ENCODE measurements at places on chromosomes 1 and 21.

DNA sequence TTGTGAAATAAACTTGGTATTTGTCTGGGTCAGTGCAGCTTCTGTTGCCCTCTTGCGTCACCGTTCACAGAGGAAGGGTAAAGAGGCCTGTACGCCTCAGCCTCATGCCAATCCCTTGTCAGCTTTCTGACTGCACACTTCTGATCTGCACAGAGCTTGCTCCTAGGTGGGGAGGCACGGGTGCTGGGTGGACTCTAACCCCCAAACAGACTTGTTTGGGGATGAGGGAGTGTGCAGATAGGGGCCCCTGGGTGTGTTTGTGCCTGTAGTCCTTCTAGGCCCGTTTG is 803 bp upstream of the B4GALT2 start:
- no peak for DNase-seq

GRCh38 chr1:110056285-110056683 is 14.2 kb downstream of the ALX3 start:
- DNase-seq: no peak

GRCh38 chr1:52032785-52033131 is 852 bp downstream of the KTI12 start:
- peak; percentile 4 for DNase-seq

DNA sequence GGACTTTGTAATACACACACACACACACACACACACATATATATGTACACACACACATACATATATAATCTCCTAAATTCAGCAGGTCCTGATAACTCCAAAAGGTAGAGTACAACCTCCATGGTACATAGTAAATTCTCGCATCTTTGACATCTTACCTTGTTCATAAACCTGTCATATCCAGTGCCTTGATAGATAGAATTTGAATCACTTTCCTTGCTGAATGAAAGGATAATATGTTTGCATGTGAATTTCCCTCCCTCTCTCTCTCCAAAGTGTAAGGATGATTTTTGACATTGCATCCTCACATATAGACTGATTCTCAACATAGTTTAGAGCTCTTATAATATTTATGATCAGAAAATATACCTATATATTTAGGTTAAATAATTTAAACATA is 567.1 kb upstream of the ADGRL2 start:
- no peak for DNase-seq

- DNase-seq: no peak
Measured at GRCh38 chr1:205492201-205492667, 12.2 kb upstream of the CDK18 start.

GRCh38 chr1:152870831-152871730 is 7.0 kb upstream of the SMCP start:
- DNase-seq: no peak

DNA sequence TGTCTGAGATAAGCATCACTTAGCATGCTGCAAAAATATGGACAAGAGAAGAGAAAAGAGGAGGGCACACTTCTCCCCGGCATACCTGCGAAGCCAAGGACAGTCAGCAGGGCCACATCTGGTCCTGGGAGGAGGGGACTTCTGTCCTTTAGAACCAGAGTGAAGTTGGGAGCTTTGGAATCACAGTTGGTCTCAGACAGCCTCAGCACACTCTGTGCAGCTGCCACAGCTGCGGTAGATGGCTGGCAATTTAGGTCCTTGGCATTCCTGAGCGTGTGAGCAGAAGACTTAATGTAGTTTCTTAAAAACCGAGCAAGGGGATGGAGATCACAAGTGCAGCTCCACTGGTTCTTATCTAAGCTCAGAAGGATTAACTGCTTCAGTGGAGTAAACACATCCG is 32.3 kb downstream of the LRRC53 start:
- DNase-seq: no peak

- no peak for DNase-seq
Measured at GRCh38 chr1:92495392-92496063, 8.8 kb upstream of the GFI1 start.

GRCh38 chr1:182292193-182292741 is 99.3 kb downstream of the GLUL start:
- no peak for DNase-seq

- DNase-seq: no peak
Measured at GRCh38 chr1:156418416-156419070, 49.5 kb downstream of the RHBG start.

DNA sequence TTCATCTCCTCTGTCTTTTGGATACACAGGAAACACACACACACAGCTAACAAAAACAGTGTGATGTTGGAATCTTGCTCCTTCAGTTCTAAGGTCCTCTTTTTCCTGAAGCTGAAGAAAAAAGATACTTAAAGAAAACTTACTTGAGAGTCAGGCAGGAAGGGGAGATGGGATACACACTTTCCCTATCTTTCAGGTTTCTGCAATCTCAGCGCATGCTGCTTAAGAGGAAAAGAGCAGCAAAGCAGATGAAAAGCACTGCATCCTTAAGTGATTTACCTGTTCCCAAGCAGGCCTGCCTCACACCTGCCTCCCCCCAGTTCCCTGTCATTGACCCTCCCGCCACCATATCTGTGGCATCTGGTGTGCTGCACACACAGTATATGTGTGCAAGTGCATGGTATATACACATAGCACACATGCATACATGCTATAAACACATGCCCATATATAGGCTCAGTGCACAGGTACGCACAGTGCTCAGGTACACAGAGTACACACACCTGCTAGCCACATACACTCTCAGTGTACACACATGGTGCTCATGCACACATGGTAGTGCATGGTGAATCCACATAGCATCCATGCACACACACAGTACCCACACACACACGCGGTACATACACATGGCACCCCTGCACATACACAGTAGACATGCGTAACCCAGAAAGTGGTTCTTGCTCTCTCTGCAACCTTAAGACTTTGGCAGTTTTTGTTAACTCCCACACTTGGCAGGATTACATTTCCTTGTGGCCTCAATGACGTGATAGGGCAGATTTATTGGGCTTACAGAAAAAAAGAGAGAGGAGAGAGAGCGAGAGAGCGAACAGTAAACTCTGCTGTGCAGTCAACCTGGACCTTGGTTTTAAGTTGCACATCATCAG is 166.9 kb downstream of the TOMM20 start:
- no peak for DNase-seq

- no peak for DNase-seq
Measured at GRCh38 chr1:227756172-227756959, 21.1 kb downstream of the SNAP47 start.

DNA sequence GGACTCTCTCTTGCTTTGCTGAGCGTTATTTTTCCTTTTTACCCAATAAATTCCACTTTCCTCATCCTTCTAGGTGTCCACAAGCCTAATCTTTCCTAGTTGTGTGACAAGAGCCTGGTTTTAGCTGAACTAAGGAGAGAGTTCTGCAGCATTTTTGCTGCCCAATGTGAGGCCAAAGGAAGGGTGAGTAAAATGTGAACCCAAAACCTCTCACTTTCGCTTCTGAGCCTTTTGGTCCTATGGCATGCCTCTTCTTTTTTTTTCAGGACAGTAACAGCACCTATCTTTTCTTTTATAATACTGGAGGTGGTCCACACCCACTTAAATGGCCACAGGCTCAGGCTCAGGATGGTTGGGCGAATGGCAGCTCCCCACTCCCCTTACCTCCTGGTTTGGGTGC is 111.1 kb downstream of the COP1 start:
- no peak for DNase-seq

DNA sequence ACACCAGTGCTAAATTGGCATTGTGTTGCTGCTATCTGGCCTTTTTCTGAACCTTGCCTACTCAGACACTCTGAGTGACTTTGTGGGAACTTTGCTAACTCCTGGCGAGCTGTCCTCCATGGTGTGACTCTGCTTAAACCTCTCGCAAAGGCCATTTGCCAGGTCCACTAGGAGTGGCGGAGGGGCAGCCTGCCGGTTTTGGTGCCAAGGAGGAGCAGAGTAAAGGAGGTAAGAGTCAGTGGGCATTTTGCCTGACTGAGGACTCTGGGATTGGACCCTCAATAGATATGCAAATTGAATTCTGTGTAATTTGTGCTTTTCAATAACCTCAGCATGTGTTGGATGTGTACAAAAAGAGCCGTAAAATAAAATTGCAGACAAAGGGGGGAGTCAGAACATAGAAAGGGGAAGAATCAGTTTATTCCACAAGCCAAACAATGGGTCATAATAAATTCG is 386.6 kb upstream of the NFIA start:
- DNase-seq: peak; percentile 2

GRCh38 chr1:17569200-17570139 is 30.0 kb downstream of the ARHGEF10L start:
- DNase-seq: peak; percentile 85

DNA sequence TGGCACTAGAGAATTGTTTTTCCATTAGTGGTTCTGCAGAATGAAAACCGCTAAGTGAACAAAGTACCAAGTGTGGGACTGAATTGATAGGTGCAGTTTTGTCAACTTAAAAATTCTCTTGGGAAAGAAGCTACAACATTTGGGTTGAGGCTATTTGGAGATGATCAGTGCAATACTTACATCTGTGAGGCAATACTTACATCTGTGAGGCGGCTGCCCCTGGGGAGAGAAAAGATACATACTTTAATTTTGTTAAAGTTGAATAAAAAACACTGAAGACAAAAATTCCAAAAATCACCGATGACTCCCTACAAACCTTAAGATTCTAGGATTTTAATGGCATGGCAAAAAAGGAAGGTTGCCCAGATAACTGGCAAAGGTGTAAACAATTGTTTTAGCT is 1.7 kb downstream of the CFAP410 start:
- DNase-seq: no peak

GRCh38 chr1:224168859-224169380 is 14.1 kb upstream of the DEGS1 start:
- no peak for DNase-seq

DNA sequence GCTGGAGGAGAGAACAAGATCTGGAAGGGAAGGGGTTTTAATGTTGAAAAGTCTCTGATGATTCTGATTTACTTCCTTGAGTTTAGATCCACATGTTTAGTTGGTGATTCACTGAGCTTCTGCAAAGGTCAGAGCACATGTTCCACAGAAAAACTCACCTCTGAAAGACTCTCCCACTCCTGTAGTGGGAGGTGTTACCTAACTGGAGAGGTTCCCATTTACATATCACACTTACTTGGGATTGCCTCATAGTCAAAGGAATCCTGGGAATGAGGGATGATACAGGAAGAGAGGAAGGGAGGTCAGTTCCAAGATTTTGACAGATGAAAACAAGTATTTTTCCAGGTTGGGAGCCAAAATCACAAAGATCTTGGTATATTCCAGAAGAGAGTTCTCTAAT is 2.7 kb upstream of the NTNG1 start:
- no peak for DNase-seq

GRCh38 chr21:34252751-34253150 is 111.1 kb upstream of the KCNE2 start:
- DNase-seq: no peak

- DNase-seq: no peak
Measured at GRCh38 chr1:177301425-177302124, 130.8 kb downstream of the BRINP2 start.

GRCh38 chr1:193036337-193037047 is 22.7 kb downstream of the UCHL5 start:
- no peak for DNase-seq

DNA sequence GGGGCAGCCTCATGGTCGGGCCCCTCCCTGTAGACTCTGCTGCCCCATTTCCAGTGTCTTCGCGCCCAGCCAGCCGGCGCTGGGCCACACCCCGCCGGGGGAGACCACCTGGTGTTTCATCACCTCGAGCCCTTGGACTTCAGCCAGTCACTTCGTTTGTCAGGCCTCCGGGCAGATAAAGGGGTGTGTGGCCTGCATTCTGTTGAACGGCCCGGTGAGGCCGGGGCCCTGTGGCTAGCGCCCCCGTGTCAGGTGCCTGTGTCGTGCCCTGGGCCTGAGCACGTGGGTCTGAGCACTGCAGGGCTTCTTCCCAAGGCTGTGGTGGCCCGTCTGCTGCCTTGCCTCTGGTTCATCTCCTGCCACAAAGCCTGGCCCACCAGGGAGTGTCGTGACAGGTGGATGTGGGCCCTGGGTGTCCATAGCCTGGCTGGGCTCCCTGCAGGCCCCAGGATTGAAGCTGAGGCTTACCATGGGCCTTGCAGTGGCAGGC is 65.2 kb upstream of the DIP2A start:
- no peak for DNase-seq

DNA sequence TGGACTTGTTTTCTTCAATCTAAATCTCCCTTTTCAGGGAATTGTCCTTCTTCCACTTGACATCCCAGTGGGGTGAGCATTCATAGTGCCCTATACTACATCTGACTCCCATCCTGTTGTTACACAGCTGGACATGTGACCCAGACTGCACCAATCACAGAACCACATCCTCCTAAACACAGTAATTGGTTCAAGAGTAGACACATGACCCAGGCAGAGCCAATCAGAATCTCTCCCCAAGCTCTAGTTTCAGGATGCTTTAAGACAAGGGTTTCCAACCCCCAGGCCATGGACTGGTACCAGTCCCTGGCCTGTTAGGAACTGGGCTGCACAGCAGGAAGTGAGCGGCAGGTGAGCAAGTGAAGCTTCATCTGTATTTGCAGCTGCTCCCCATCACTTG is 5.6 kb upstream of the DDOST start:
- no peak for DNase-seq

DNA sequence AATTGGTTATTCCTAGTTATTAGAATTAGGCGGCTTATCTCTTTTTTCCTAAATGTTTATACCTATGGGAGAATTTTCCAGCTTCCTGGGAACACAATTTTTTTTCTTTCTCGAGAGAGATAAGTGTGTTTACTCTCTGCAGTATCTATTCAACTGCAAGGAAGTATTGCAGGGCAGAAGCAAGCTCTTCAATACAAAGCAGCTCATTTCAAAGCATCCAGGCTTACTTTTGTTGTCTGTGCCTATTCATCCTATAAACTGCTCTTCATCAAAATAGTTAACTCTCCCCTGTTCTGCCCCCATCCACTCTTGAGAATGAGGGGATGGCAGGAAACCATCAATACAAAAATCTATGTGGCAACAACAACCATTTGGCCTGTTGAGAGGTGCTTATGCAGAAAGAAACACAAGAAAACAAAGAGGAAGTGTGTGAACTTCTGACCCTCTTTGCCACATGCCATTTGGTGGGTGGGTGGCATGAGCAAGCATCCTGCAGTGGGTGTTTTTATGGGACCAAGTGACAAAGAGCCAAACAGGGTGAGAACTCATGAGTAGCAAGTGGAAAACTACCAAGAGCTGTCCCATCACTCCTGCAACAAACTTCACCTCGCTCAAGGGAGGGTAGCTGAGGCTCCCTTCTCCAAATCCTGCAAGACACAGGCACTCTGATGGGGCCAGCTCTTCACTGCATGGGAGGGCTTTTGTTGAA is 50.6 kb upstream of the MRPS6 start:
- no peak for DNase-seq
